ENCODE measurements at places on chromosomes 16 and 17.

GRCh38 chr17:1783271-1783670 lies 21.4 kb downstream of the SERPINF1 start:
- DNase-seq = no peak

DNA sequence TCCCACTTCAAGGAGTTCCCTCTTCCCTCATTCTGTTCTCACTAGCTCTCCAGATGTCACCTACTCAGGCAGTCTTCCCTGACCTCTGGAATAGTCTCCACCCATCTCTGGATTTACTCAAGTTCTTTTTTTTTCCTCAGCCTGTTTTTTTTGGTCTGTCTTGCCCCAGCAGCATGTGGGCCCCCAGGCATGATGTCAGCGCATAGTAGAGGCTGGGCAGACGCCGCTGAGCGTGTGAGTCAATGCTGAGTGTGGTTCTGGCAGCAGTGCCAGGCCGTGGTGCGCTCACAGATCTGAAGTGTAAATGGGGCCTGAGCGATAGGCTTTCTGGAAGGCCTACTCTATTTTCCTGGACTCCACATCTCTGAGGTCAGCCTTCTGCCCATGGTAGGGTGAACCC lies 2.7 kb upstream of the KCNJ18 start:
- no peak for DNase-seq

DNA sequence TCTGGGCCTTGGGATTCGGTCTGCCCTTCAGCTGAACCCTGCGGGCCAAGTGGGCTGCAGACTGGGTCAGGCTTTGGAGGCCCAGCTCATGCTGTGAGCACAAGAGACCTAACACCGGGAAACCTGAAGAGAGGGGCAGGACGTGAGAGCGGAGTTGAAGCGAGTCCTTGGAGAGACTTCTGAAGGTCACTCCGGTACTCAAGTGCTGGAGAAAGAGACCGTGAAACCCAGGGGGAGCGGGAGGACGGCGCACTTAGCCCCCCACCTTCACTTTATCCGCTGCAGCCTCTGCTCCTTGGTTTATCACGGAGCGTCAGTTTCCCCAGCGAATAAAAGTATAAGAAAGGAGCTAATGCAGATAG lies 361 bp downstream of the UQCRC2 start:
- no peak for DNase-seq

DNA sequence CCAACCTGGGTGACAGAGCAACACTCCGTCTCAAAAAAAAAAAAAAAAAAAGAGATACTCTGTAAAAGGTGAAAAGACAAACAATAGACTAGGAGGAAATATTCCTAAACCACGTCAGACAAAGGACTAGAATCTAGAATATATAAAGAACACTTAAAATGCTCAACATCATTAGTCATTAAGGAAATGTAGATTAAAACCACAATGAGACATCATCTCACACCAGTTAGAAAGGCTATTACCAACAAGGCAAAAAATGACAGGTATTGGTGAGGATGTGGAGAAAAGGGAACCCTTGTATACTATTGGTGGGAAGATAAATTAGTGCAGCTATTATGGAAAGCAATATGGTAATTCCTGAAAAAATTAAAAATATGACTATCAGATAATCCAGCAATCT lies 903.1 kb upstream of the SOX9 start:
- no peak for DNase-seq

DNA sequence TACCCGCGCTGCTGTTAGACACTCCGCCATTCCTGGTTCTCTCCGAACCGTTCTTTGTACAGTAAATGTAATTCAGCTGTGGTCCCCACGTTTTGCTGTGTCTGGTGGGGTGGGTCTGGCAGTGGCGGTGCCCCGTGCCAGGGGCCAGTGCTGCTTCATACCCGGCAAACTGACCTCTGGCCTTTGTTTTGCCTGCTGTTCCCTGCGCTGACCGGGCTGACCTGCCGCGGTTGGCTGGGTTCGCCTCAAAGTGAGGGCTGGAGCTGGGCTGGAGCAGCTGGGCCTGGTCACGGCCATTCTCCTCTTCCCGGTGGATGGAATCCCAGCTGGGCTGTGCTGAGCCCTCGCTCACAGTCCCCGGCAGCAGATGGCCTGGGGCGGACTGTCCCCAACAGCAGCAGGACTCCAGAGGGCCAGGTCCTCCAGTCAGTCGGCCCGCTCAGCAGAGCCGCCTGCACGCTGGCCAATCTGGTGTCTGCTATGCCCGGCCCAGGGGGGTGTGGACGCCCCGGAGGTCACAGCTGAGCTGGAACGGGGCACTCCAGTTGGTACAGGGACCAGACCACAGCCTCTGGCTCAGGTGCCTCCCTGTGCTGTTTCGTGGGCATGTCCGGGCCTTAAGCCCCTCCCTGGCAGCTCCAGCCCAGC lies 1.5 kb upstream of the WFIKKN1 start:
- no peak for DNase-seq

GRCh38 chr16:81782236-81782635 lies 3.1 kb downstream of the PLCG2 start:
- DNase-seq = no peak

- DNase-seq = no peak
Measured at GRCh38 chr17:16923097-16923903, 48.6 kb downstream of the TNFRSF13B start.

GRCh38 chr16:88289561-88289960 lies 93.2 kb upstream of the ZNF469 start:
- no peak for DNase-seq

- no peak for DNase-seq
Measured at GRCh38 chr17:59368218-59368857, 36.9 kb downstream of the YPEL2 start.

DNA sequence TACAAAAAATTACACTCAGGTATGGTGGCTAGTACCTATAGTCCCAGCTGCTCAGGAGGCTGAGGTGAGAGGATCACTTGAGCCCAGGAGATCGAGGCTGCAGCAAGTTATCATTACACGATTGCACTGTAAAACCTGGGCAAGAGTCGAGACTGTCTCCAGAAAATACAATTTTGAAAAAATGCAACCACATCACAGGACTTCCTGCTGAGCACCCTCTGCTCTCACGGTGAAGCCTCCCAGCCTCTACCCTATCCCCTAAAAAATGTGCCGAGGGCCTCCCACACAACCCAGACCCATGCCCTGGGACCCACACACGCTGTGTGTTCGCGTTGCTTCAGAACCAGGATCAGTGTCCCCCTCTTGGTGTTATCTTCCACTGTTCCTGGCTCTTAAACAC lies 236.1 kb downstream of the CPPED1 start:
- no peak for DNase-seq

DNA sequence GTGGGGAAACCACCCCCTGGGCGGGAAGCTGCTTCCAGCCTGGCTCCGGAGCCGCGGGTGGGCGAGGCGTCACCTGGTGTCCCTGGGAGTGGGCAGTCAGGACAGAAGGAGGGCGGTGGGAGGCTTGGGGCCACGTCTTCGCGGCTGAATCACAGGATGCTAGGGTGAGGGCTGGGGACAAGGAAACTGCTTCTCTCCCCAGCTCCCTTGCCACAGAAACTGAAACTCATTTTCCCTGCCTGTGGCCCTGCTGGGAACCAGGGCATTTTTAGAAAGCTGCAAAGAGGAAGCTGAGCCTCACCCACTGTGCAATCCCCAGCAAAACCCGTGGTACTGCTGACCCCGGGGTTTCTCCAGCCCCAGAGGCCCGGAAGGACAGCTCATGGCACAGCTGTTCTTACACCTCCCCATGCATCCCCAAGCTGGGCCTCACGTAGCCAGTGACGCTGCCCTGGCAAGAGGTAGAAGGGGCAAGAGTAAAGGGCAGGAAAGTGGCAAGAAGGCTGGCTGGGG lies 8.2 kb downstream of the RHBDF2 start:
- DNase-seq = no peak

DNA sequence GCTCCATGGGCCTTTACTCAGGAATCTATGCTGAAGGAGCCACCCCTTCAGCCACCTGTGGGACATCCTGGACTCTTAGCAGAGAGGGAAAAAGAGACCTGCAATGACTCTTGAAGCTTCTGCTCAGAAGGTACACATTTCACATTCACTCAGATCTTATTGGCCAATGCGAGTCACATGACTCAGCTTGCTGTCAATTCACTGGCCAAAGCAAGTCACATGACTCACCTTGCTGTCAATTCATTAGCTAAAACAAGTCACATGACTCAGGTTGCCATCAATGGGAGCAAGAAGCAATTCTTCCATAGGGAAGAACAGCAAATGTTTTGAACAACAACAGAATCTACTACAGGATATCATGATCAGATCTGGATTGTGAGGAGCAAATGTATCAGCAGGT lies 233.4 kb downstream of the SHISA9 start:
- no peak for DNase-seq

DNA sequence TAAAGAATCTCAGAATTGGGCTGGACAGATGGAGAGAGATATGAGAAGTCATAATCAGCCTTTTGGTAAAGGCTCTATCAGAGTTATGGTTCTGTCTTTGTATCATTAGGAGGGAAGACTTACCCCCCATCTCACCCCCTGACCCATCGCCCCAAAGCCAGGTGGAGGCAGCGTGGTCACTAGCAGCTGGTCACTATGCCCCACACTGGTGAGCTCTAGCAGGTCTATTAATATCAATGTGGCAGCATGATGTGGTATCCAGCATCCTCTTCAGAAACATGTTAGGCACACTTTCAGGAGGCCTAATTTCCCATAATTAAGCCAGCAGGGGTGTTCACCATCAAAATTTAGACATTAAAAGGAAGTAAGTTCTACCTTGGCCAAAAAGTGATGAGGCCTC lies 183.8 kb upstream of the COX10 start:
- DNase-seq = no peak

- DNase-seq = no peak
Measured at GRCh38 chr17:77215281-77215680, 74.5 kb downstream of the SEC14L1 start.

DNA sequence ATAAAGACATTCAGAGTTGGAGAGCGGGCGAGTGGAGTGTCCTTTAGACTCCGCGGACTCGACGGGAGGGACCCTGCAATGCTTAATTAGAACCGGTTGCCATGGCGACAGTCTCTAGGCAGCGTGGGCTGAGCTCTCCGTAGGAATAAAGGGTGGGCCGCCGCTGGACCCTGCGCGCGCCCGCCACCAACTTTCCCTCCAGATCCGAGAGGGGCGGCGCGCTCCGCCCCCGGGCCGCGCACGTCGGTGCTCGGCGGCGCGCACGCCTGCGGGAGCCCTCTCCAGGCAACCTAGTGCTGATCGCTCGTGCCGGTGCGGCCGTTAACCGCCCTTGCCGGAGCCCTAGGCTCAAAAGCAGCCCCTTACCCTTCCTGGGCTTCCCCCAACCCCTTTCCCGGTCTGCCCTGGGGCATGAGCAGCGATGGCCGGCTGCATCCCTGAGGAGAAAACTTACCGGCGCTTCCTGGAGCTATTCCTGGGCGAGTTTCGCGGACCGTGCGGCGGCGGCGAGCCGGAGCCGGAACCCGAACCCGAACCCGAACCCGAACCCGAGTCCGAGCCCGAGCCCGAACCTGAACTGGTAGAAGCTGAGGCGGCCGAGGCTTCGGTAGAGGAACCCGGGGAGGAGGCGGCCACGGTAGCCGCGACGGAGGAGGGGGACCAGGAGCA lies at the start of gene PPM1E:
TSS of gene PPM1E (plus strand) at position 278 of the 669 bp plus-strand sequence.
- DNase-seq = peak; percentile 92

GRCh38 chr17:77734371-77735080 lies 224.0 kb upstream of the TNRC6C start:
- DNase-seq = peak; percentile 76

GRCh38 chr17:77437017-77437416 lies 296.2 kb downstream of the SEC14L1 start:
- no peak for DNase-seq

- DNase-seq = no peak
Measured at GRCh38 chr17:17503566-17504130, 7.5 kb upstream of the RASD1 start.

GRCh38 chr16:89000207-89000959 lies 23.4 kb upstream of the CBFA2T3 start:
- no peak for DNase-seq

DNA sequence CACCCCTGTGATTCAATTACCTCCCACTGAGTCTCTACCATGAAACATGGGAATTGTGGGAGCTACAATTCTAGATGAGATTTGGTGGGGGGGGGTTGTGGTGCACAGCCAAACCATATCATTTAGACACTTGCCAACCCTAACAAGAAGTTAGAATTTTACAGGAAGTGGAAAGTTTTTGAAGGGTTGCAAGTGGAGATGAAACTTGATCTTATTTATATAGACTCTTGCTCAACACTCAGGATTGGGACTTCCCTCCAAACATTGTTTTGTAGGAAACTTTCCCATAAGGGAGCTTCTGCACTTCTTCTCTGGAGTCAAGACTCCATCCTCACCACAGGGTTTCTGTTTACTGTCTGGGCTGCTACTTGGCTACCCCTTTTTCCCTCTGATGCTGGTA lies 266.7 kb upstream of the CDH11 start:
- DNase-seq = no peak

- no peak for DNase-seq
Measured at GRCh38 chr16:29112755-29113347, 128.0 kb downstream of the LAT start.

DNA sequence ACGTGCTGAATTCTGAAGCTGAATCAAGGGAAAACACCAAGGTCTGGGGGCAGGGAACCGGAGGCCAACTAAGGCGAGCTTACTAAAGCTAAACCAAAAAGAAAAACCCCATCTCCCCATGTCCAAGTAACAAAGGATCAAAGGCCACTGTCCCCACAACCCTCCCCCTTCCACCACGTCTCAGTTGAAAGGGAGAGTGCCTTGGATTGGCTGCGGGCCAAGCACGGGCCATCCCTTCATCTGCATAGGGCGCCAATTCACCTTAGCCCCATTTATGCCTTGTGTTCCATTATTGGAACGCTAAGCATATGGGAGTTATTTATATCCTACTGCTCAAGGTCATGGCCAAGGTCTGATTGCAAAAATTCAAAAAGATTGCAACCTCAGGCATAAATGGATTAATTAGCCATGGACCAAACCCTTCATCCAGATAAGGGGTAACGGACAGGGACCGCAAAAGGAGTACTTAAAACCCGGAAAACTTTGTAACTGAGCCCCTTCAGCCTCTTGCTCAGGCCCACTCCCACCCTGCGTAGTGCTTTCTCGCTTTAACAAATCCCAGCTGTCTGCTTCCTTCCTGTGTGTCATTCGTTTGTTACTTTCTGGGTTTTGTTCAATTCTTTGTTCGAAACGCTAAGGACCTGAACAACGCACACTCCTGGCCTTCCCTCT lies 740 bp upstream of the ATP6V0D1 start:
- no peak for DNase-seq

GRCh38 chr17:67532326-67532871 lies 155.3 kb downstream of the PITPNC1 start:
- DNase-seq = no peak

DNA sequence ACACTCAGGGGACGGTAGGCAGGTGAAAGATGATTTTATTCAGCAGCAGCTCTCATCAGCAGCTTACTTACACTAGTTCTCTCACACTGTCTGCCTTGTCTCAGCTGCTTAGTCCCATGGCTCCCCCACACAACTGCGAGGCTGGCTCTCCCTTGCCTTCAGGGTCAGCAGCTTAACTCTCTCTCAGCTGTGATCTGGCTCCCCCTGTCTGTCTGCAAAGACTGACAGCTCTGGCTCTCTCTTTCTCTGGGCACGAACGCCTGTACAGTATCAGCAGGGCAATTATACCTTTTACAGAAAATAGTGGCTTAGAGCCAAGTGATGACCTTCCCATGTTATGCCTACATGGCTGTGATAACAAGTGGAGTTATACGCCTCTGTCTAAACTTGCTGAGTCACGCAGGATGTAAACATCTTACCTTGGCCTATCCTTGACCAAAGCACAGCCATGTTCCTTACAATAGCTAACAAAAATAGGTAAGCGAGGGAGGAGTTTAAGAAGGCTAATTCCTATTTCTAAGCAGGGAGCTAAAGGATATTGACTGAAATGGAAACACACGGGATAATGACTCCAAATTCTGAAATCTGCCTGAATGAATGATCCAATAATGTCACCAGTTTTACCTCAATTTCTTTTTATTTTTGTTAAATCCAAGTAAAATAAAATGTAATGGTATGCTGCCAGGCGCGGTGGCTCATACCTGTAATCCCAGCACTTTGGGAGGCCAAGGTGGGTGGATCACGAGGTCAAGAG lies 1.1 kb upstream of the NDUFAB1 start:
- peak; percentile 52 for DNase-seq

Measured in HEK293T (cell line).